Right renal pelvis (tissue), 4 donors: ENCODE measurements at places on chromosomes 2 and 18.

- no peak for DNase-seq
These were observed 167.6 kb downstream of the LNPK start for GRCh38 chr2:175834477-175834876.

DNA sequence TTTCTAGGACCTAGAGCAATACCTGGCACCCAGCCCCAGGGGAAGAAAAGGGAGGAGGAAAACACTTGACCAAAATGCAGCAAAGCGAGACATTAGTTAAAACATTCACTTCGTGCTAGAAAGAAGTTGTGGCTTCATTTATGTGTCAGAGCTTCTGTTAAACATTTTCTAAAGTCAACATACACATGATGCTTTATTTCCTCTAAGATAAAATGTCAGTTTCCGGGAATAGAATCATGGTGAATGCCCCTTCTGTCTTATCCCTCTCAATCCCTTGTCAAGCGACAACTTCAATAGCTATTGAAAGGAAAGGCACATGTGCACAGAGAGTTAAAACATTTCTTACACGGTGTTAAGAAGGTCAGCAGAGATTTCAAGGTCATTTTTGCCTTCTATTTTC lies 404.6 kb upstream of the CWC22 start:
- DNase-seq: no peak

GRCh38 chr2:153230977-153231376 lies 247.6 kb downstream of the RPRM start:
- DNase-seq: no peak

- no peak for DNase-seq
These were observed 32.6 kb downstream of the PMAIP1 start for GRCh38 chr18:59932401-59932800.

DNA sequence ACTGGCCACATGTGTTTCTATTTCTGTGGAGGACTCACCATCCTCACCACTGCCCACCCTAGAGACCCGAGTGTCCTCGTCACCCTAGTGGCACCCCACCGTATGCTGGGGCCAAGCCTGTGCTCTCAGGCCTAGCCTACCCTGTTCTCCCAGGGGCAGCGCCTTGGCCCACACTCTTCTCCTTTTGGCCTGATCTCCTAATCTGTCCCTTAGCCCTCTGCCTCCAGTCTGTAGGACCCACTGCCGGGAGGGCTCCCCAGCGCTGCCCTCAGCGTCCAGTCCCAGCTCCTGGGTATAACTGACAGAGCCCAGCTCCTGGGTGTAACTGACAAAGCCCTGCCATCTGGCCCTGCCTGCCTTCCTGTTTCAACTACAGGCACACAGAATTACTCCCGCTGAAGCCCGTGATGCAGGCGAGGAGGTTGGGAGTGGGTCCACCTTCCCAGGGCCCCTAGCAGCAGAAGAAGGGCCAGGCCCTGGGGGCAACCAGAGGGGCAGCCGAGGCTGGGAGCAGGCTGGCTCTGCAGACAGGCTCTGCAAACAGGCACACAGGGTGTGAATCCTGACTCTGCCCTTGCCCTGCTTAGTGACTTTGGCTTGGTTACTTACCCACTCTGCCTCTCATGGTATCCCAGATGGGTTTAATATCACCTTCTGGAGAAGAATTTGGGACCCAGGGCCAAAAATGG lies 25.6 kb upstream of the PTMA start:
- DNase-seq: no peak

GRCh38 chr2:10971888-10972260 lies 60.1 kb downstream of the KCNF1 start:
- no peak for DNase-seq

DNA sequence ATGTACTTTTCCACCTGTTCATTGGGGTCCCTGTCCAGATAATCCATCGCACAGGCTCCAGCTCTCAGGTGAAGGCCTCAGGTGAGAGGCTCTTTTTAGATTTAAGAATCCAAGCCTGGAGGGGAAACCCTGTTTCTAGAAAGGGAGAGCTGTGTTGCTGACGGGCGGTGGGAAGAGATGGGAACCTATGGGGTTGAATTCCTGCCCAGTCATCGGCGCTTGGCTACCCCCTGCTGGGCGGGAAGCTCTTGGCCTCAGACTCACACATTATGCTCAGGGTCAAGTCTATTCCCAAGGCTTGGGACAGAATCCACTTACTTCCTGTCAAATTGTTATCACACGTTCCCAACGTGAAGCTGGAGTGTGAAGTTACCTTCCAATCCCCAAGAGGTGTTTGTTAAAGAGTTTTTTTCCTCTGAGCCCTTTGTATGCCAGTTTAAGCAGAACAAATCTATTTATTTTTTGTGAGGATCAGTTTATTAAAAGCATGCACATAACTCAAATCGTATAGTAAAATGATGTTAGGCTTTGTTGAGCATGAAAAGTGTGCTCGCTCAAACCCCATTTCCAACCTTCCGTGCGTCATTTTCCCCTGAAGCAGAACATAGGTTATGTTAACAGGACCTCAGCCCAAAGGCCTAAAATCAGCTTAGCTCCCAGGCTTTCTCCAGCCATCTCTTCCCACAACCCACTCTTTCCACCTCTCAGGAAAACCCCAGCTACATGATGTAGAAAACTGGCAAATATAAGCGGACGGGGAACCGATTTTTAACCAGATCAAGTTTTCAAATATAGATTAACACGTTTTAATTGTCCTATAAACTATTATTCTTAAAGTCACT lies 181.7 kb upstream of the ETAA1 start:
- peak; percentile 54 for DNase-seq

DNA sequence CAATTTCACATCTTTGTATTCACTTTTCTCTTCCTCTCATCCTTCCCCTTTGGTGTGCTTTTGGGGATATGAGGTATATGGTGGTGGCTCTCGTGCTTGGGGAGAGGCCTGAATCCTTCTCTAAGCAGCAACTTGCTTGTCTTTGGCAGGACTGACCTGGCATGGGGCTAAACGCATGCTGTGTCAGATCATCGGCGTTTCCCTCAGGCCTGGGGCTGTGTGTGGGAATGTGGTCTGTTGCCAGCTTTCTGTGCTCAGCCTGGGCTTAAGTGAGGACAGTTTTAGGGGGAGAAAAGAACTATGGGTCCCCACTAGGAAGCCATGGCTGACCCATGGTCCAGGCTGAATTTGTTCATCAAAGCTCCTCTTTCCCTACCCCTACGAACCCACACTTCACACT lies 60.7 kb downstream of the TET3 start:
- no peak for DNase-seq

GRCh38 chr2:133606616-133607015 lies 38.4 kb upstream of the NCKAP5 start:
- no peak for DNase-seq

DNA sequence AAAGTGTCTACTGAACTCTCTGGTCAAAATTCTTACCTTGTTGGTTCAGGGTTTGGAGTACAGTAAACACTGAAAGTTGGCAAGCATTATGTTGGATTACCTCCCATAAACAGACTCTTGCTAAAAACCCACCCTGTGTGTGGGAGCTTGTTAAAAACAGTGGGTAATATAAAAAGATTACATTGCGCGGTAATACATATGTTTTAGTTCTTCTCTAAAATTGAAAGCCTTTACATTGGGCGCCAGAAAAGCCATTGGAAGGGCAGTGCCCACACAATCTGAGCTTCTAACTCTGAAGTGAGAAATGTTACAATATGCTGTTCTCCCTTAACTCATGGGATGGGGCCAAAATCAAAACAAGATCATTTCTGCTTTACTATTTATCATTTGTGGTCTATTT lies 510.7 kb downstream of the CNTNAP5 start:
- no peak for DNase-seq

DNA sequence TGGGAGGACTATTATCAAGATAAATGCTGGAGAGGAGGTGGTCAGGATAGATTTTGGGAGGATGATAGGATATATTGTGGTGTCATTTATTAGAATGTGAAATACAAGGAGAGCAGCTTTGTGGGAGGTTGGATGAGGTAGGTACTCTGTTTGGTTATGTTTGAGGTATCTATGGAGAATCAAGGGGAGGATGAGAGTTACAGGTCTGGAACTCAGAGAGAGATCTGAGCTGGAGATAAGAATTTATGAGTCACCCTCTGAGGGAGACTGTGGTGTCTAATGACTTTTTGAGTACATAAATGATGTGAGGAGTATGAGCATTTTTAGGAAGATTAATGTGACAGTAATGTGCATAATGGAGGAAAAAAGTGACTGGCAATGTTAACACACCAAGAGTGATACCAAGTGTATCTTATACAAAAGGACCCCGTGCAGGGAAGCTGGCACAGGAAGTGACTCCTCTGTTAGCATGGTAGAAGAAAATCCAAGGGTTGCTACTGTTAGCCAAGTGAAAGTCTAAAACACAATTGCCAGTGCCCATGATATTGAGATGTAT lies 48.2 kb downstream of the CRIM1 start:
- DNase-seq: no peak

DNA sequence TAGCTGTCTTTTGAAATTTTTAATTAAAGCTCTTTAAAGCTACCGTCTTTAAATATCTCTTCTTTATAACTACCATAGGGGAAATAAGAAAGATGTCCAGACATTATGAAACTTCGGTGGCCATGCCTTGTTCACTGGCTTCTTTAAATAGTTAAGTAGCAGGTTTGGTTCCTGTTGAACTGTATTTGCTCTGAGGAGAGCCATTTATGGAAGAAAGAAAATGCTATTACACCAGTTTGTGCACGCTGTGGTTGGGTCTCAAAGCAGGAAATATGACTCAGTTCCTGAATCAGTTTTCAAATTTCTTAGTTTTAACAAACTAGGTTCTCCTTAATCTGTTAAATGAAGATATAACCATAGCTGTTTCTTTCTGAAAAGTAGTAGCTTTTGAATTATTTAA lies 12.2 kb downstream of the ARPC2 start:
- DNase-seq: no peak

GRCh38 chr2:177285892-177286715 lies 21.6 kb upstream of the NFE2L2 start:
- DNase-seq: no peak

DNA sequence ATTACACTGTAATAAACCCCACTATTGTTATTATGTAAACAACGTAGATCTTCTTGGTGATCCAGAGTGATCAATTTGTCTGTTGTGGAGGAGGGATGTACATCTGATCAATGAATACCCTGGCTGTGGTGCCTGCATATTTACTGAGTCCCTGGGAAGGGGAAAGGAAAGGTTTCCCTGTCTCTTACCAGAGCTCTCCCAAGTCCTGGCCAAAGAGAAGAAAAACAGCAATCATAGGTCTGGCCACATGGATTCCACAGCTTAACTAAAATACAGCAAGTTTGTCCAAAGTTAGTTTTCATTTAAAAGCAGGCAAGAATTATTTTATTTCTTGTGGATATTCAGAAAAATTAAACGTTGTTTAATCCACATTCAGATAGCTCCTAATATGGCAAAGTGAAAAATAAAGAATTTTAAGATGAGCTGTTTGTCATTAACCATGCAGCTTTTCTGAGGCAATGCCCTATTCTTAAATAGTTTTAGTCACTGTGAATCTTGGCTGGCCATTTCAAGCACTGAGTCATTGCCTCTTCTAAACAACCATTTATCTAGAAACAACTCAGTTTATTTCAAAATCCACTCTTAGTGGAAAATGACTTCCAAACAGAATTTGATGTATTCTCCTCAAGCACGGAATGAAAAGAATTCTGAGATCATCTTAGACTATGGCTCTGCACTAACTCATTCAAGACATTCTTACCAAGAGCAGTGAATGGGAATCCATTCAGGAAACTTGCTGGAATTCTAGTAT lies 1004.4 kb upstream of the CDH2 start:
- no peak for DNase-seq

DNA sequence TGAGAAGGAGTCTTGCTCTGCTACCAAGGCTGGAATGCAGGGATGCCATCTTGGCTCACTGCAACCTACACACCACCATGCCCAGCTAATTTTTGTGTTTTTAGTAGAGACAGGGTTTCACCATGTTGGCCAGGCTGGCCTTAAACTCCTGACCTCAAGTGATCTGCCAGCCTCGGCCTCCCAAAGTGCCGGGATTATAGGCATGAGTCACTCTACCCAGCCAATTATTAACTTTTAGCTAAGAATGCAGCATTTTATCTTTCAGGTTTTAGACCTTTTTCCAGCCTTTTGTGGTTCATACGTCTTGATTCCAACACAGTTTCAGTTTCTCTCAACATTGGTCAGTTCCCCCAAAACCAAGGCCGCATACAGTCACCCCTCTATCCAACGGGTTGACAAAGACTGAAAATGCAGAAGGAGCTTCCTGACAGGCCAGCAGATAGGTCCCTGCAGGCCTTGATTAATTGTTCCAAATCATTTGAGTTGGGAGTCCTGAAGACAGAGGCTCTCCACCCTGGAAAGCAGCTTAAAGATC lies 262.2 kb upstream of the KLHL29 start:
- no peak for DNase-seq

DNA sequence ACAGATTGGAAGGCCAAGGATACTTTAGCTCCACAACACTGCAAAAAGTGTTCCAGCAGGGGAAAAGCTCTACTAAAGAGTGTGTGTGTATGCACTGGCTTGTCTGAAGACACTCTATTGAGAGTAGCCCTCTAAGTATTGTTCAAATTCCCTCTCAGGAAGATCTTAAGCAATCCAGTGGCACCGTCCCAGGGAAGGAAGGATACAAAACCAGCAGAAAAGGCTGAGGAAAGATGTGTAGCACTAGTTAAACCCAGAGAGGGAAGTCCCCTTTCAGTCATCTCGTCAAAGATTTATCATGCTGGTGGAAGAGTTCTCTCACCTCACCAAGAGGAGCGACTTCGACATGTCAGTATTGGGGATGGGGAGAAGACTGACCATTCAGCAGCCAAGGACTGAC lies 50.5 kb downstream of the DHRS9 start:
- DNase-seq: no peak

GRCh38 chr2:7730449-7730848 lies 813.2 kb downstream of the RNF144A start:
- no peak for DNase-seq

DNA sequence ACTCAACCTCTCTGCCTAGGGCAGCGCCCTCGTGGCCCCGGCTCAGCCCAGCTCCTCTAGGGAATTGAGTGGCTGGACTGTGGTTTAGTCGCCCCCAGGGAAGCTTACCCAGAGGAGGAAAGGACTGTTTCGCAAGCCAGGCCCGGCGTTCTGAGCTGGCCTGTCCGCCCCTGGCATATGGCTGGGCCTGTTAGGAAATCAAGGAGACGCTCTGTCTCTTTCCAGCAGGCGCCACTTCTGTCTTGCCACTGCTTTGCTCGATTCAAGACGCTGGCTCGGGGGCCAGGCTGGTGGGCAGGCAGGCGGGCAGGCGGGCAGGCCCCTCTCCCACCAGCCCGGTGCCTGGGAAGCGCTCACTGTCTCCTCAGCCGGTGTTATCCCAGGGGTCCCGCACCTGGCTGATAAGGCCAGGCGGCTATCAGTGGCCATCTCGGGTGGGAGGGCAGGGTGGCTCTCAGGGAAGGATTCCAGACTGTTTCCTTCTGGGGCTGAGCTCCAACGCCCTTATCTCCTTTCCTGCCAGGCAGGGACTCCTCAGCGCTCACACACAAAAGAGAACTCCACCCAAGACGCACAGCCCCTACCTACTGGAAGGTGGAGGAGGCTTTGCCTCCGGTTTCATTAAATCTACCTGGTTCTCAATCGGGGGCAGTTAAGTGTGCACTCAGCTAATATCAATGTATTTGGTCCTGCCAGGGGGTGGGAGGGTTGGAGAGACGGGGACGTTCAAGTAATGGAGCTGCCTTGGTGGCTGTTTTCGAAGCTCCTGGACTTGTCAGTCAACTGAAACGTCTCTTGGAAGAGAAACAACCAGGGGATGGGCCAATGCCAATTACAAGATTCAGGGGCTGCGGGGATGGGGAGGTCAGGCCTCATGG lies 109.1 kb downstream of the SMAD7 start:
- DNase-seq: no peak

- DNase-seq: no peak
These were observed 42.6 kb downstream of the CYRIA start for GRCh38 chr2:16623031-16623430.
